Suppressor macrophage treated with lipopolysaccharide for 4 hours (primary cell): ENCODE measurements at places on chromosomes 1 and 21.

DNA sequence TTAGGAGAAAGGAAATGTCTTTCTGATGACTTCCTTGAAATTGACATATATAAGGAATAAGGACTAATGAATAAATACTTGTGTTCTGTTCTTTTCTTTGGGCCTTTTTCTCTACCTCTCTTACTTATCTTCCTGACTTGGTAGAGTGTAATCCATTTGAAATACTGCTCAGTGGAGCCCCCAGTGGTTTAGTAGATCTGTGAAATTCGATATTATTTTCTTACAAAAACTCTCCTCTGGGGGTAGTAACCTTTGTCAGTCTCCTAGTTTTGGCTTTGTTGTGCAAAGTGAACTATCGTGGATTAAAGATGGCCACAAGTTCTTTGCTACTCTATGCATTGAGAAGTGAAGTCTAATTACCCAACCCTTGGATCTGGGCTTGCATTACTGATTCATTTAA, 48.8 kb downstream of the DUSP10 start:
- no peak for DNase-seq

DNA sequence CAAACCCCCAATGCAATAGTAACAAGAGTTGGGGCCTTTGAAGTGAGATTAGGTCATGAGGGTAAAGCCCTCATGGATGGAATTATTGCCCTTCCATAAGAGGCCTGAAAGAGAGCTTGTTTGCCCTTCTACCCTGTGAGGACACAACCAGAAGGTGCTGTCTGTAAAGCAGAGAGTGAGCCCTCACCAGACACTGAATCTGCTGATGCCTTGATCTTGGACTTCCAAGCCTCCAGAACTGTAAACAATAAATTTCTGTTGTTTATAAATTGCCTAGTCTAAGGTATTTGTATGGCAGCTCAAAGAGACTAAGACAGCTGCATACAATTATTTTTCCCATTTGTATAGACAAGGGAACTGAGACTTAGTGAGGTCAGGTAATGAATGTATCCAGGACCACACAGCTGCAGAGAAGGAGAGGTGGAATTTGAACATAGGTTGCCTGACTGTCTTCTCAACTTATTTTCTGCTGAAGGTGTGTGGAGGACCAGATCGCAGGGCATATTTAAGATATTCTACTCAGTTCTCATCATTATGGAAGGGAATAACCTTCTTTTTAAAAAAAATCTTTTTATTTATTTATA, 18.7 kb downstream of the IL23R start:
- DNase-seq = no peak

DNA sequence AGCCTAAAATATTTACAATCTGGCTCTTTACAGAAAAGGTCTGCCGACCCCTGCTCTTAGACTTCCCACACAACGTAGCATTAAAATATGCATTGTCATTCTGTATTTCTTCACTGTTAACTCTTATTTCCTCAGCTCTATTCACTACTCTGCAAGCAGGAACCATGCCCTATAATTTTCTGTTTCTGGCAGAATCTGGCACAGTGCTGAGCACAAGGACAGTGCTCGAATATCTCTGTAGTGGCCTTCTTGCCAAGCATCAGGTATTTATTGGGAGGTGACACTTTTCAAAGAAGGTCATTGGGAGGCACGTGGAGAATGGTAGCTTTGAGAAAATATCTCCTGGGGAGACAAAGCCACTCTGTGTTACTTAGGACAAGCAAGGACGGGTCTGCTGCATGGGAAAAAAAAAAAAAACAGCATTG, 77.9 kb downstream of the PSMG1 start:
- peak; percentile 55 for DNase-seq

- no peak for DNase-seq
Observed at GRCh38 chr1:186420923-186421322, 40.0 kb downstream of the PDC start.

GRCh38 chr21:25568246-25568645, 39.0 kb downstream of the MRPL39 start:
- peak; percentile 76 for DNase-seq

DNA sequence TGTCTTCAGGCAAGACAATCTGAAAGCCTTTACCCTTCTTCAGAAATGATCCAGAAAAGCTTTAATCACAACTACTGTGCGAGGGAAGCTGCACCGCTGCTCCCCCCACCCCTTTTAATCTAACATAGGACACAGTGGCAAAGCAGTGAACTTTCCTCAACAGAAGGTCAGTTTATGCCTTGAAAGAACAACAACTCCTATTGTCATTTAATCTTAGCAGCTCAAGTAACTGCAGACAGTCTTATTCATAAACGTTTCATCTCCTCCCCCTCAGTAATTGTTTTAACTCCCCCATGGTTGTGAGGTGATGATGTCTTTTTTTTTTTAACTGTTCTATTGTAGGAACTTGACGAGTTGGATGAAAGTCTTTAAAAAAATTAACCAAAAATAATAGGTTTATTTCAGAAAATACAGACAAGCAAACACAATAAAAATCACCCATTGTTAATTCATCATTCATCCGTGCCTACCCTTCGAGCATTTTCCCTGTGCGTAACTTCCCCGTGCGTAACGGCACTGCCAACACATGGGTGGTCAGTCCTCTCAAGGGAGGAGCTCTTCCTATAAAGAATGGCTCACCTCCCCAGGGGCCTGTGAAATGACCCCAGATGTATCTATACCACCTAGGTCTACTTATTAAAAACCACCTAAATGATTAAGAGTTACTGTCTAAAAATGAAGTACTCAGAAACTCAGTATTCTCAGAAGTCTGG, 3.3 kb upstream of the ADAR start:
- DNase-seq = no peak

- DNase-seq = no peak
Observed at GRCh38 chr1:228782662-228783417, 47.6 kb downstream of the RHOU start.

DNA sequence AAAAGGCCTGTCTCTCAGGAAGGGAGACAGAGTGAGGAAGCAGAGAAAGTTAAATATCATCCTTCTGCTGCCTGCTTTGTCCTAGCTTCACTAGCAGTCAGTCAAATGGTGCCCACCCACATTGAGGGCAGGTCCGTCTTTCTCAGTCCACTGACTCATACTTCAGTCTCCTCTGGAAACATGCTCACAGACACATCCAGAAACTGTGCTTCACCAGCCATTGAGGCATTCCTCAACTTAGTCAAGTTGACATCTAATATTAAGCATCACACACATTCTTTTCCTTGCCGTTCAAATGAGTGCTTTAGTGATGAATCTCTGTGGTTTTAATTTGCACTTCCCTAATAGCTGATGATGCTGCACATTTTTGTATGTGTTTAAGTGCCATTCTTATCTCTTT, 777.8 kb upstream of the PRMT6 start:
- DNase-seq = no peak

DNA sequence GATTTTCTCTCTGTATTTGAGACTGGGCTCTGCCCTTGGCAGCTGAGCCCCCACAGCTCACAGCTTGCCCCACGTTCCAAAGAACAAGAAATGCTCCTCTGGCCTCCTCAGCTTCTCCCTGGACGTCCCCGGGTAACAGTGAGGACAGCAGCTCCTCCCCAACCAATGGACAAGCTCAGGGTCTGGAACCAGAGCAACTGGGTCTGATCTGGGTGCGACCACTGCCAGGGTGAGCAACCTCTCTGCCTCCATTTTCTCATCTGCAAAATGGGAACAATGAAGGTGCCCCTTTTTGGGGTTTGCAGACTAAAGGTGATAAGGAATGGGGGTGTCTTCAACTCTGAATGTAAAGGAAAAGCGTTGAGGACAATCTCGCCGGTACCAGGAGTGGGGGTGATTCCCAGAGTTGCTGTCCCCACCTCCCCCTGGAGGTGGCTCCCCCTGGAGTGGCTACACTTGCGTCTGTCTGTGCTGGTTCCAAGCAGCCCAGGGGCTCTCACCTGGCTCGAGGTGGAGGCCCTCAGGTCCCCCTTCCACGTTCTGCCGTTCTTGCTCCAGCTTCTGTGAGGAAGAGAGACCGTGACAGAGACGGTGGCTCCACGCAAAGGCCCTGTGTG, 6.9 kb downstream of the C21orf58 start:
- DNase-seq = no peak

DNA sequence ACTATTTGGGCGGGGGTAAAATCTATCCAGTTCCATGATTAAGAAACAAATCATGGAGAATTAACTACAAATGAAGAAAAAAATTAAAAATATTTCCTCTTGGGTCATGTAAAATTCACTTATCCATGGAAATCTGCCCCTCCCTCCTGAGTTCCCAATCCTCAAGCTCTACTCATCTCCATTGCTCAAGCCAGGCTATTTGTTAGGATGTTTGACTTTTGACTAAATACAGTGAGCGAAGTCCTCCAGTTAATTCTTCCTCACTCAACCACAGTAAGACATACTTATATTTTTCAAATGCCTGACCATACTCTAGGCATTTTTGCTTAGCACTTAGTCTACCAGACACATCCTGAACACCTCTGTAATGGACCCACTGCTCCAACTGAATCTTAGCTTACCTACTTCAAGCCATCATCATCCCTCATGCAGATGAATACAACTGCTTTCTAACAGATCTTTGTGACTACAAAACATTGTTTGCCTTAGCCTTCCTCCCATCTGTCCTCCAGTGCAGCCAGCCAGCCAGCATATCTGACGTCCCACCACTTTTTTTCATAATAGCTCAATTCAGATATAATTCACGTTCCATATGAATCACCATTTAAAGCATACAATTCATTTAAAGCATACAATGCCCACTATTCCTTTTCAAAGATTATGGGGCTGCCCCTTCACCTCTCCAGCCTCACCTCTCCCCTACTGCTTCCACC, 154.2 kb downstream of the RERE start:
- DNase-seq = no peak

DNA sequence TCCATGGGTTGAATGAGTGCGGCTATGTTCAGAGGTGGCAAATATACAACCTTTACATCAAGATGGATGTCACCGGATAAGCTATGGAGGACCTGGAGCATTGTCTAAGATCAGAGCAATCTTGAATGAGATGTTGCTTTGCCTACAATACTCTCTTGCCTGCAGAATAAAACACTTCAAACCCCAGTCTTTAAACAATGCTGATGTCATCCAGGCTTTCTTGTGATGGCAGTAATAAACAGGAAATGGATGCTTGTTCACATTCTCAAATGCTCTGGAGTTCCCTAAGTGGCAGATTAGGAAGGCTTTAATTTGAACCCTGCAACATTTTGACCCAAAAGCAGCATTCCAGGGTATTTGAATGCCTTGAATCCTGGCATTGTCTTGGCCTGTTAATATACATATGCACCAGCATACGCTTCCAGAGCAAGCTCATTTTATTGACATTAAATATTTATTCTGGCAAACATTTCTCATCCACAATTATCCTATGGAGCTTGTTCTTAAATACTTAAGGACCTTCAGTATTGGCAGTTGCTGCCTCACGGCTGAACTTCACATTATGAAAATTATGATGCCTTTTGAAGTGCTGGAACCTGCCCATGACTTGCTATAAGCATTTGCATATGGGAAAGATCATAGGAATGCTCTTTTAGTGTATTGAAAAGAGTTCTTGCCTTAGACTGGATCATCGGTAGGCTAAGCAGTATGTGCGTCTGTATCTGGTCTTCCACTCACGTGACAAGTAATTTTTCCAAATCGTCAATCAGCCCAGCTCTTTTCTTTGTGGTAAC, 422.7 kb downstream of the SIPA1L2 start:
- DNase-seq = no peak

DNA sequence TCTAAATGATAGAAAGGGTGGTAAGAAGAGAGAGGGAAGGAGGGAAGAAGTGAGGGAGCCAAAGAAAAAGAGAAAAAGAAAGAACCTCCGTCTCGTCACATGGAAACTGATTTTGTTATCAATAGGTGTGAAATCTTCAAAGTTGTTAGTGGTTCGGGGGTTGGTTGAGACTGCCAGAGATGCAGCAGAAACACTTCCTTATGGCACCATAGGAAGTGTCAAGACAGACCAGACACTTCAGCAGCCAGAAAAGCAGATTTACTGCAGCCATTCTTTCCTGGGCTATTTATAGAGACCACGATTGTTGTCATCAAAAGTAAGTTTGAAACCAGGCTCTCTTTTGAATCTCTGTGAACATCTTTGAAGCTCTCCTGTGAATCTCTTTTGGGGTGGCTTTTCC, 150.5 kb downstream of the PLPPR5 start:
- DNase-seq = no peak

DNA sequence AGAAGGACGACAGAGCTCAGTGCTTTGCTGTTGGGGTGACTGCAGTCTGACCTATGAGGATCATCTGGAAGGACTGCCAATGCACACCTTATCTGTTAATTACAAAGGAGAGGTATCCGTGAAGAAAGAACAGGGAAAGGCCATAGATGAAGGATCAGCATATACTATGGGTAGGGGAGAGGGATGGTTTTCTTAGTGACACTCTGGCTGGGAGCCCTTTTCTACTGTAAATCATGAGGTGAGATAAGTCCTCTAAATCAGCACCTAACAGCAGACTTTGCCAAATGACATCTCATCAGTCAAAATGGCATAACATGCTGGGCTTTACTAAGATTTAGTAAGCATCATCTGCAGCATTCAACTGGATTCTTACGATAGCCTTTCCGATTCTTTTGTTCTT, 100.0 kb downstream of the PLPPR5 start:
- DNase-seq = no peak

- DNase-seq = no peak
Observed at GRCh38 chr1:48329486-48329885, 107.0 kb downstream of the SLC5A9 start.

GRCh38 chr1:210328032-210328745, 513 bp upstream of the HHAT start:
- no peak for DNase-seq

DNA sequence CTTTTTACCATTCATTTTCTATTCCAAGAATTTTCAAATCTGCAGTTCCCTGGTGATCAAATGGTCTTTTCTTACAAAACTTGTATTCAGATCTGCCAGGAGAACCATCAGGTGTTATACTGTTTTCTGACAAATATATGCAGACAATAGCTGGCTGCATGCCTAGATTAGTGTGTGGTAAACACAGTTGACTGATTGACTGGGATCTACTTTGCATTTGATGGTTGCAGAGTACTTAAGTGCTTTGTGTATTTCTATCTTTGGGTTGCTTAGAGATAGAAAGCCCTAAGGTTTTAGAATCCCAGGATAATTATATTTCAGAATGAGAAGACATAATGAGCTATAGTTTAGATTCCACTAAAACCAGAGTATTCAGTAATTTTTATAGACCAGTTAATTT, 102.0 kb upstream of the CHODL start:
- DNase-seq = no peak

DNA sequence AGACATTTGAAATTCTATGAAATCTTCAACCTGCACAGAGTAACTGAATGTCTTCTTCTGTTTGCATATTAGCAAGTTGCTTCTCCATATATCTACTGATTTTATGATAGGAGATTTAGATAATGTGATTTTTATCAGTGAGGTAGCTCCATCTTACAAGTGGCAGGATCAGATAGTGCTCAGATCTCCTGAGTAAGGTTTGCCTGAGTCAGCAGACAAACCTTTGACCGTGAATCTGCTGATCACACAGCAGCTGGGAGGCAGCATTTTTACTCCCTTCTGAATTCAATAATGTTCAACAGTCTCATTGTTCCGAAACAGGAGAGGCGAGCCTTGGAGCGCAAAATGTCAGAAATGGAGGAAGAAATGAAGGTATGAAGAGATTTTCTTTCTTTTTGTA, 141.4 kb downstream of the SYT2 start:
- DNase-seq = no peak

GRCh38 chr1:115793162-115793561, 24.6 kb upstream of the CASQ2 start:
- DNase-seq = no peak

- no peak for DNase-seq
Observed at GRCh38 chr1:199522338-199522737, 505.2 kb upstream of the NR5A2 start.

- no peak for DNase-seq
Observed at GRCh38 chr1:19068639-19069276, 112.3 kb upstream of the IFFO2 start.
